ENCODE measurements at places on chromosomes 6 and 20. TPM values are rescaled to one million over a fixed set of nuclear protein-coding genes. Genes with fewer than 3 reads are reported as not detected.

- DNase-seq: no peak
Measured at GRCh38 chr20:39879296-39879695, 809.7 kb downstream of the MAFB start.

DNA sequence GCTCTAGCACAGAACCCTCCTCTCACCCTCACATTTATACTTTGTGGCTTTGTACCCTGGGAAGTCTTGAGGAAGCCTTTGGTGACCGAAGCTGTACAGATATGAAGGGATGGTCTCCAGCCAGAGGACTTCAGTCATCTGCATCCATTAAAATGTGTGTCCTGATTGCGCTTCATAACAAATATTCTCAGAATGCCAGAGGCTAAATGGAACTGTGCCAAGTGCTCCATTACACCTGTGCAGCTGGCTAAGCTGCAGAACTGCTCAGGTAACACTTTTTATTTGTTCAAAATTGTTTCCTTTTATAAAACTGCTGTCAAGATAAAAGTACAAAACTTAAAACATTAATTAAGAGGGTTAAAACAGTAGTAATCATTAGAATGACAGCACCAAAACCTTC lies 22.3 kb downstream of the TPBG start:
- DNase-seq: no peak

The MOG gene
- not detected for total RNA-seq

The SCP2D1 gene
- not detected for total RNA-seq
